Astrocyte of the cerebellum (primary cell): ENCODE measurements at places on chromosomes 12 and 14.

DNA sequence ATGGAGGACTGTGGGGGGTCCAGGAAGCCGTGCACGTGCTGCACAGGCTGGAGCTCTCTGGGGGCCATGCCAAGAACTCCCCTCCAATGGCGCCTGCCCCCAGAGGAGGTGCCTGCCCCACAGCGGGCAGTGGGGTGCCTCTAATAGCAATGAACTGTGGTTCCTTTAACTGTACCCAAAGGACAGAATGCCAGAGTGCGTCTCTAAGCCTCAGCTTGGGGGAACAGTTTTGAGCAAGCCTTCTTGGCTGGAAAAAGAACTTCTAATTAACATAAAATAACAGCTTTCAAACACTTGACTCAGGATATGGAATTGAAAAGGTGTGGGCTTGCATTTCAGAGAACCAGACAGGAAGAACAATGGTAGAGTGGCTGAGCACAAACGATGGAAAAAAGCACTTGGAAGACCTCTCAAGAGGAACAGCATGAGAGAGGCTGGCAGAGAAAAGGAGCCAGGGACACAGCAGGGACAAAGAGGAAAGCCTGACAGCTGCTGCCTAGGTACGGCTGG is 195.6 kb downstream of the TTC7B start:
- DNase-seq, result no peak

GRCh38 chr14:23153851-23154796 is 29.3 kb downstream of the SLC7A8 start:
- DNase-seq, result no peak

DNA sequence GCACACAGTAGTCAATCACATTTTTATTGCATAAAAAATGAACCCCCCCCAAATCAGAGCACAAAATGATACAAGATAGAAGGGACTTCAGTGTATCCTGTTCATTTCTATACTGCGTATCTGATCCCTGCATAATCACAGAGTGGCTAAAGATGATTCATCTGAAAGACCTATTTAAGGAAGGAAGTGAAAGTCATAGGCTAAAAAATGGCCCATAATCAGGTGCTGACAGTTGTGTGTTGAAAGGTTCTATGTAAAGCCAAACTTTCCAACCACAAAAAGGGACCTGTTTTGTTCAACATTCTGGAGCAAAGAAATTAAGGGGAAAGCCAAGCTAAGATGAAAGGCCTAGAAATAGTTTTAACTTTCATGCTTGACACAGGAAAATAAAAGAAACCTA is 147.8 kb upstream of the ATP2B1 start:
- DNase-seq, result peak; percentile 92

DNA sequence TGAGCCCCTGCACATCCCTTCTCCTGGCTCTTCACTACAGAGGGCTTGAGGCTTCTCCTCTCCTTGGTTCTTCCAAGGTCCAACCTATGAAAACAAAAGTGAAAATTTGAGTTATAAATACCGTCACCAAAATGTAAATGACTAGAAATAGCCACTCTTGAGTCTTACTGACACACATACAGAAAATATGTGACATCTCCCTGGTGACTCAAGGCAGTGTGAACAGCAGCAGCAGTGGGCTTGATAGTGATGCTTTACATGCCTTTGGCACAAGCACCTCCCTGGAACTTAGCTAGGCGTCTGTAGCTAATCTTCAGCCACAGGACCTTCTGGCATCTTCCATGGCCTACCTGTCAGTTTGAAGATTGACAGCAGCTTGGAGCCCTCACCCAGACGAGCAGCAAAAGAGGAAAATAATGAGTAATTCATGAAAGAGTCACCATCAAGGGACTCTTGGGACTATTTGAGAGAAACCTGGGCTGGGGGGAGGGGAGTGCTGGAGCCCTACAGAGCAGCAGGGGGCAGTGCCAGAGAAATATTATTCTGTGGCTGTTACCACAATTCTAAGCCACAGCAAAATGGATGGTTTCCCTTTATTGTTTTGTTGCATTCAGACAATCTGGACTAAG is 158.0 kb downstream of the KCNK10 start:
- no peak for DNase-seq

GRCh38 chr12:124914392-124915238 is at the start of gene UBC:
TSS of gene UBC (minus strand) at chr12:124914650. CDS start at chr12:124913771, 879 bp downstream.
- peak; percentile 81 for DNase-seq

- DNase-seq, result peak; percentile 23
Measured at GRCh38 chr12:13573698-13574321, 377.3 kb downstream of the EMP1 start.

DNA sequence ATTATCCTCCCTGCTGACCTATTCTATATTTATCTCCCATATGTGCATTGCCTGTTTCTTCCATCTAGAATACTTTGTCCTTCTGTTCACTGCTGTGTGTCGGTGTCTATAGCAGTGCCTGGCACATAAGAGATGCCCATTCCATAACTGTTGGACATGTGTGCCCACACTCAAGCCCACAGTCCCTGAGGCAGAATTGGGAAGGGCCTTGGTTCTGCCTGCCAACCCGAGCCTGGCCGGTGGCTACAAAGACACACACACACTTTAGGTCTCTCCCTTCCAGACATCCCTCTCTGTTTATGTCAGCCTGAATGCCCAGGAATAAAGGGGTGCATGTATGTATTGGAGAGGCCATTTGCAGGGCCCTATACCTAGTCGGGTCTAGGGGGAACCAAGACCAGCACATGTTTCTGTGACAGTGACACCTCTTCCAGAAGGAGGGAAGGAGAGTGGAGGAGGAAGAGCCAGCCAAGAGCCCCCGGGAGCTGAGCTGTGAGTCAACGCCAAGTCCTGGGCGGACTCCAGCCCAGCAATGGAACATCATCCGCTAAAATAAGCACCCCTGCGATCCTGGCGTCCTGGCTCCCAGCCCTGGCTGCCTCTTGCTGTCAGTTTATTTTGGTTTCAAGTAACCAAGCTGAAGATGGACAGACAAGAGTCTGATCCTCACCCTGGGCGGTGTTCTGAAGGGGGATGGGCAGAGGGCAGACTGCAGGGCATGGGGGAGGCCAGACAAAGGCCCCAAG is 4.3 kb upstream of the ASB2 start:
- peak; percentile 45 for DNase-seq

DNA sequence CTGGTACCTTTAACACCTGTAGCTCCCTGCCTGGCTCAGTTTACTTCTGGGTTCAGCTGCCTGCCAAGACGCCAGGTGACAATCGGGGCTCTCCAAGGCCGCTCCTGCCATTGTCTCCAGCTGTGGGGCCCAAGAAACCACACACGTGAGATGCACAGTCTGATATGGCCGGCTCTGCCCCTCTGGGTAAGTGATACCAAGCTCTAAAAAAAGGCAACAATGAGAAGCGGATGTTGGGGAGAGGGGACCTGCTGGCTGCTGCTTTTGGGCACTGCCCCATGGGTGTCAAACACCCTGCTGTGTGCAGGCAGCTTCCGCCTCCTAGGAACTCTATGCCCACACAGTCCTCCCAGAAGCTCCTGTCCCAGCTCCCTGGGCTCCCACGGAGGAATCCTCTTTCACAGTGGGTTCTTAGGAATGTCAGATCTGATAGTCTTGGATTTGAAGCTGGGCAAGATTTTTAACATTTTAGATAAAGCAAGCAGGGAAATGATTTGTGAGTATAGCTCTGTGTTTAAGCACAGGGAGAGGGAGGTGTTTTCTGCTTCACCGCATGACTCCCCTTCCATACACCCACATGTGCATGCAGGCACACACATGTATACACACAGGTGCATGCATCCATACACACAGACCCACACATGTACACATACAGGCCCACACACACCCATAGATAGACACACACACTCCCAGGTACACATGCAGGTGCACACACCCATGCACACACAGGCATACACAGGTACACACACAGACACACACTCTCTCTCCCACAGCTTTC is 1135.8 kb downstream of the BCL11B start:
- DNase-seq, result no peak

- no peak for DNase-seq
Measured at GRCh38 chr14:88146881-88147649, 142.1 kb downstream of the GPR65 start.

- no peak for DNase-seq
Measured at GRCh38 chr14:94491511-94491910, 15.5 kb upstream of the SERPINA9 start.

GRCh38 chr12:8655421-8655820 is 7.2 kb downstream of the MFAP5 start:
- no peak for DNase-seq

GRCh38 chr14:102485693-102486512 is 23.7 kb downstream of the ANKRD9 start:
- no peak for DNase-seq
